Femur (tissue), 1 donor: ENCODE measurements at places on chromosomes 13 and 19.

DNA sequence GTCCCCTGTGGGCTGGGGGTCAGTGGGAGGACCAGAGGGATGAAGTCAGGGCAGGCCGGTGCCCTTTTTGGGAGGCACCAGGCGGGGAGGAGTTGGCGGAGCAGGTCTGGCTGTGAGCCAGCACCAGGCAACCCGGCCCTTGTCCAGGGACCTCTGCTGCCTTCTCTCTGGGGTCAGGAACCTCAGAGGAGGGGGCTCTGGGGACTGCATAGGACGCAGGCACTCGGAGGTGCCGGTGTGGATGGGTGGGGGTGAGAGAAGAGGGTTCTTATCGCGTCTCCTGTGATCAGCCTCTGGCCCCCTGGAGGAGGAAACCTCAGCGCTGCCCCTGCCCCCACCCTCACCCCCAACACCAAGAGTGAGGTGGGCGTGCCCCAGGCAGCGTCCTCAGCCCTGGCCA lies 16.5 kb downstream of the DPF1 start:
- DNase-seq = no peak

DNA sequence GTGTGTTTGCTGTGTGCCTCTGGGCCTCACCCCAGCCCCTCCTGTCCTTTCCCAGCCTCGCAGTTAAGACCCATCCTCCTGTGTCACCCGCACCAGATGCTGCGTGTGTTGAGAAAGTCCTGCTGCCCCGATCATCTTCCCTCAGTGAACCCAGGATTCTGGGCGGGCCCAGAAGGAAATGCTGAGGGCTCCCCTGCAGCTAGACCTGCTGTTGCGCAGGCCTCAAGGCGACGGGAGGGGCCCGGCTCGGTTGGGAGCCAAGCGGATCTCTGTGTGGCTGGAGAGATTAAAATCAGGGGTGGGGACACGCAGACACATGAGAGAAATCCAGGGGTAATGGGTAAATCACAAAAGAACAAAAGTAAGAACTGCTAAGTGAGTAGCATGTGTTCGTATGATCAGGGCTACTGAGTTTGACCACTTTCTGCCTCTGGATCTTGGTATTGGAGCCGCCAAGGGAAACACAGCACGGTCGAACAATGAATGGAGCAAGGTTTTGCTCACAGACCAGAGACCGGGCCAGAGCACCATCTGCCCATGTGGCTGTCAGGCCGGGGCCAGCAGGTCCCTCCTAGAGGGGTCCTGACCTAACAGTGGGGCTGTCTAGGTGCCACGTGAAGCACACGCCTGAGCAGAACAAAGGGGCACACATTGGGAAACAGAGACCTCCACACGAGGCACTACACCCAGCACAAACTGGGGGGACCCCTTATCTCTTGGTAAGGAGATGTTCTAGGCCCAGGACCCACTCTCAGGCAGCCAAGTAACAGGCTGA lies 7.1 kb downstream of the ZSCAN1 start:
- no peak for DNase-seq

DNA sequence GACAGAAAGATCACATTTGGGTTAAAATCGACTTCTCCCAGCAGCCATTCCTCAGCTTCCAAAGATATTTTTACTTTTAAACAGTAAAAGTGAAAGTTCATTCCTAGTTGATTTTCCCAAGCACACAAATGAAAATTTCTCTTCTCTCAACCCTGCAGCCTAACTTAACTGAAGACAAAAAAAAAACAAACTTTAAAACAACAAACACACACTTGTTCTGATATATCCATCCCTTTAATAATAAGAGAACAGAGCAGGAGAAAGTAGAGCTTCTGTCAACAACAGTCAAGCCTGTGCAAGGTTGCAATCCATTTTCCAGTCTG lies 72.9 kb downstream of the STK24 start:
- no peak for DNase-seq

DNA sequence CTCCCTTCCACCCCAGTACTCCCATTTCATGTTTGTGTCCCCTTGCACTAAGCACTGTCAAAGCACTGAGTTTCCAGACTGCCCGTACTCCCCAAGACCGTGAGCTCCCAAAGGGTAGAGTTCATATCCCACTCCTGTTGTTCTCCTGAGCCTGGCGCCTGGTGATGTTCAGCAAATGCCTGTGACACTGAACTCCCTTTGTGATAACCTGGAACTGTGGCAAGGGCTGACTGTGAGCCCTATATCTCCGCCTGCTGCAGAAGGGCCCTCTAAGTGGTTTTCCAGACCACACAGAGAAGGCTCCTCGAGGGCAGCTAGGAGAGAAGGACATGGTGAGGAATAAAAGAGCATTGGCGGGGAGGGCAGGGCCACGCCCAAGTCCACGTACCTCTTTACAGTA lies 67.5 kb downstream of the ATP7B start:
- no peak for DNase-seq

- no peak for DNase-seq
Measured at GRCh38 chr13:110286833-110287819, 19.8 kb downstream of the COL4A1 start.

- no peak for DNase-seq
Measured at GRCh38 chr19:33849551-33850147, 53.0 kb downstream of the KCTD15 start.

GRCh38 chr19:35107545-35107944 lies 8.1 kb upstream of the FXYD3 start:
- no peak for DNase-seq

DNA sequence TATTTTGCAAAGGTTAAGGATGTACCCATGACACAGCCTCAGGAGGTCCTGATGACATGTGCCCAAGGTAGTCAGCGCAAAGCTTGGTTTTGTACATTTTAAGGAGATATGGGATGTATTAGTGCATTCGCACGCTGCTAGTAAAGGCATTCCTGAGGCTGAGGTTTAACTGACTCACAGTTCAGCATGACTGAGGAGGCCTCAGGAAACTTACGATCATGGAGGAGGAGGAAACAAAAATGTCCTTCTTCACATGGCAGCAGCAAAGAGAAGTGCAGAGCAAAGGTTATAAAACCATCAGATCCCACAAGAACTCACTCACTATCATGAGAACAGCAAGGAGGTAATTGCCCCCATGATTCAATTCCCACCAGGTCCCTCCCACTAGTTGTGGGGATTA lies 1017.4 kb downstream of the EFNB2 start:
- DNase-seq = no peak

DNA sequence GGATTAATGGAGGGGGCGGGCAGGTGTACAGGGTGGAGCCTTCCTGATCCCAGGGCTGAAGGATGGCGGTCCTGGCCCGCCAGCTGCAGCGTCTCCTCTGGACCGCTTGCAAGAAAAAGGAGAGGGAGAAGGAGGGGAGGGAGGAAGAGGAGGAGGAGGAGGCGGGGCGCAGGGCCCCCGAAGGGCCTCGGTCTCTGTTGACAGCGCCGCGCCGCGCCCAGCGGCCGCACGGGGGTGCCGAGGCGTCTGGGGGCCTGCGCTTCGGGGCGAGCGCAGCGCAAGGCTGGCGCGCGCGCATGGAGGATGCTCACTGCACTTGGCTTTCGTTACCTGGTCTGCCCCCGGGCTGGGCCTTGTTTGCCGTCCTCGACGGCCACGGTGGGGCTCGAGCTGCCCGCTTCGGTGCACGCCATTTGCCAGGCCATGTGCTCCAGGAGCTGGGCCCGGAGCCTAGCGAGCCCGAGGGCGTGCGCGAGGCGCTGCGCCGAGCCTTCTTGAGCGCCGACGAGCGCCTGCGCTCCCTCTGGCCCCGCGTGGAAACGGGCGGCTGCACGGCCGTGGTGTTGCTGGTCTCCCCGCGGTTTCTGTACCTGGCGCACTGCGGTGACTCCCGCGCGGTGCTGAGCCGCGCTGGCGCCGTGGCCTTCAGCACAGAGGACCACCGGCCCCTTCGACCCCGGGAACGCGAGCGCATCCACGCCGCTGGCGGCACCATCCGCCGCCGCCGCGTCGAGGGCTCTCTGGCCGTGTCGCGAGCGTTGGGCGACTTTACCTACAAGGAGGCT lies at the start of gene PPM1N:
PPM1N (plus strand) TSS at position 33 of the 785 bp plus-strand sequence; CDS start at position 63, 30 bp downstream.
- peak; percentile 28 for DNase-seq
